Stimulated activated CD4-positive, alpha-beta T cell treated with anti-CD3 and anti-CD28 coated beads, Interleukin-15, amount 100 ng/mL, for 48 hours (primary cell): ENCODE measurements at places on chromosomes 16 and 17.

DNA sequence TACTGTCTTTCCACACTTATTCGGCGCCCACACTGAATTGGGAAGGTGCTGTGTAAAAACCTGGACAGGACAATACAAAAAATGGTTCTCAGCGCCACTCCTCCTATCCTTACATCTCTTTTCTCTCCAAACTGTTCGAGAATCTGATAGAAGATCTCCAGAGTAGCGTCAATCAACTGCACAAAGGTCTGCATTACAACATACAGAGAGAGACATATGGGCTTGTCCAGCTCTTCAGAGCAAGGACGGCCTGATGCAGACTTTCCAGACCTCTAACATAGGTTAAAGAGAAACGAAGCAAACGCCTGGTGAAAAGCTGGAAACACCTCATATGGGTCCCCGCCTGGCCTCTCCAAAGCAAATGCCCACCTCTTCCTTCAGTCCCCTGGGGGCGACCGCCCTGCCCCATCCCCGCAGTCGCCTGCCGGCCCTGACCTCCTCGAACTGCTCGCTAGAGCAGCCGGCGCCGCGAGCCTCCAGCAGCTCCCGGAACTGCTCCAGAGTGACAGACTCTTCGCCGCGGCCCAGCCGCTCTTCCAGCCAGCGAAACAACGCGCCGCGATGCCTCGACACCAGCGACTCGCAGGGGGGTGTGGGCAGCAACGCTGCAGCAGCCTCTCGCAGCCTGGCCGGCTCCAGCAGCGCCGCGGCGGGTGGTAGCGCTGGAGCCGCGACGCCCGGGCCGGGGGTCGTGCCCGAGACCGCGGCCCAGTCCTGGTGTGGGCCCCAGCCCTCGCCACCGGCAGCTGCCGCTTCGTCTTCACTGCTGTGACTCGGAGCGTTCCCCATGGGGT lies 526 bp downstream of the ZZEF1 start:
- peak; percentile 7 for DNase-seq

- no peak for DNase-seq
These were observed 45.8 kb downstream of the SYT17 start for GRCh38 chr16:19213885-19214284.

GRCh38 chr16:19497176-19497575 lies 24.7 kb downstream of the GDE1 start:
- DNase-seq = no peak

- DNase-seq = no peak
These were observed 84.4 kb downstream of the RPGRIP1L start for GRCh38 chr16:53619235-53619634.

DNA sequence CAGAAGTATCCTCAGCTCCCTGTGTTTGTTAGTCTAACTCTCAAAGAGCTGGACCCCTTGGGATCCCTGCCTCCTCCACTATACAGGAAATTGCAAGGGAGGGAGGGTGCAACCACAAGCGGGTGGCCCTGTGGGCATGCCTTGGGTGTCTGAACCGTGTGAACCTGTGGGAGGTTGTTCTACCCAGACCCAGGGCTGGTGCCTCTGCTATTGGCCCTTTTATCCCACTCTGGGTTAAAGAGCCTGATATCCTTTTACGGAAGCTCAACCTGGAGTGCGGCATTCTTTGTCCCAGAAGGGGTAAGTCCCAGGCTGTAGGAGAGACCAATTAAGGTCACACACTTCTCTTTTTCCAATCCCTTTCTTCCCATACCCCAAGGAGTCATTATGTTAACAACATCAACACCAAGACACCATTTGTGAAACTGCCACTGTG lies 53.4 kb downstream of the ARSG start:
- no peak for DNase-seq

DNA sequence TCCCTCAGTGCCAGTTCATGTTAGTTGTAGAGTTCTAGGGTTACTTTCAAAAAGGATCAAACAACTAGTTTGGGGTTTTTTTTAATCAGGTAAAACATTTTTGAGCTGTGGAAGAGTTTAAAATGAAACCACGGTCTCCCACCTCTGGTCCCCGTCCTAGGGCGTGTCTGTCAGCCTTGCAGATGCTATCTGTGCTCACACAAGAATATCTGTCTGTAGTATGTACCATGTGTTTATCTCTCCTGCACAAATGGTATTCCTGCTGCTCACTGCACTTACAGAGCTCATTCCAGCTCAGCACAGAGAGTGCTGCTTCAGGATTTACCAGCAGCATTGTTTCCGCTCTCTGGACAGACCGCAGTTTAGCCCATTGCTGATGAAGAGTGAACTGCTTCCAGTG lies 38.9 kb downstream of the UBN1 start:
- DNase-seq = no peak

DNA sequence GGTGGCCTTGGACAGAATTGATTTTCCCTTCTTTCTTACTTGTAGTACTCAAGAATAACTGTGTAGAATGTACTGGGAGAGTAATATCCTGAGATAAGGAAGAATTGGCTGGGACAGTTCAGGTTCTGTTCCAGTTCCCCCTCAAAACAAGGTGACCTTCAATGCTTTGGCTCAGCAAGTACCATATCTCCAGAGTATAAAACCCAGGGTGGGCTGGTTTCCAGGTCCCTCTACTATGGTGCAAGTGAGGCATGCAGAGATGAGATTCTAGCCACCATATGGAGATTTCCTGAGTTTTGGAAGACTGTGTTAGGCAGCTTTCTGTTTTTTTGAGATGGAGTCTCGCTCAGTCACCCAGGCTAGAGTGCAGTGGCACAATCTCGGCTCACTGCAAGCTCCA lies 18.1 kb upstream of the DLX3 start:
- DNase-seq = no peak

DNA sequence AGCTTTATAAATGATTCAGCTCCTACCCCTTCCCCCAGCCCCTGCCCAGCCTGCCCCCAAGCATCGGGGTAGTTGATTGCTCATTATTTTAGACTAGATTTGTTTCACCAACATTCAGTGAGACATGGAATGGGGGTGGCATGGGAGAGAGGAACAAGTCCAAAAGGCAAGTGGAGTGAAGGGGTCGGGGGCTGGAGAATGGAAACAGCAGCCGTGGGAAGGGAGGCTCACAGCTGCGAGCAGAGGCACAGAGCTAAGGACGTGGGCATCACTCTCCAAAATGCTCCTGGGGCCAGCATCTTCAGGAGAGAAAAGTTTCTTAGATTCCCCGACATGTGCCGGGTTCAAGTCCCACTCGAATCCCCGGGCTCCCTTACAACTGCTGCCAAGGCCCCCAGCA lies 19.3 kb downstream of the PIPOX start:
- no peak for DNase-seq
